T-helper 1 cell treated with Interleukin-12 subunit alpha and Interleukin-12 subunit beta and Interleukin-4 antibody, amounts not matched to agents 30 ng/mL and 1 ng/mL, for 36 hours (primary cell): ENCODE measurements at places on chromosomes 3 and 15. TPM values are rescaled to one million over a fixed set of nuclear protein-coding genes. Genes with fewer than 3 reads are reported as not detected.

The CHCHD4 gene
- total RNA-seq = 13.8 and 14.5 TPM in 2 replicates

The RCCD1 gene
- total RNA-seq = 21.9 and 22.1 TPM in 2 replicates

The SPATA12 gene
- total RNA-seq = not detected in 2 replicates

The FAM227B gene
- 2.6 and 4.6 TPM in 2 replicates for total RNA-seq

The DPPA2 gene
- not detected in 2 replicates for total RNA-seq

The CHL1 gene
- not detected in 2 replicates for total RNA-seq

The ACTRT3 gene
- 0.39 and 0.59 TPM in 2 replicates for total RNA-seq

The DAZL gene
- not detected in 2 replicates for total RNA-seq

The RASGRF1 gene
- total RNA-seq = 0.07 and 0.12 TPM in 2 replicates

The MAP1A gene
- 14.6 and 15.0 TPM in 2 replicates for total RNA-seq

The COPG1 gene
- 184 and 187 TPM in 2 replicates for total RNA-seq

The CXCR6 gene
- 91.7 and 93.7 TPM in 2 replicates for total RNA-seq

The ZNF80 gene
- 0.32 and 0.39 TPM in 2 replicates for total RNA-seq

The SLC28A2 gene
- total RNA-seq = not detected in 2 replicates

The RNF13 gene
- total RNA-seq = 39.3 and 45.9 TPM in 2 replicates

The CAMK1 gene
- 22.6 and 26.2 TPM in 2 replicates for total RNA-seq

The CPNE9 gene
- 0.22 and 0.59 TPM in 2 replicates for total RNA-seq

The JMJD7 gene
- total RNA-seq = 22.0 and 26.4 TPM in 2 replicates

The TPRG1 gene
- 2.7 and 2.9 TPM in 2 replicates for total RNA-seq

The DLL4 gene
- not detected in 2 replicates for total RNA-seq

The GOLGA6A gene
- total RNA-seq = 0.17 TPM in 1 of 2 replicates, not detected in the other

The RASGRP1 gene
- 224 and 230 TPM in 2 replicates for total RNA-seq

The GNAT1 gene
- not detected in 2 replicates for total RNA-seq

The OR5H14 gene
- 0.05 TPM in 1 of 2 replicates, not detected in the other for total RNA-seq

The LYZL4 gene
- not detected in 2 replicates for total RNA-seq

The HYKK gene
- total RNA-seq = 3.4 and 3.8 TPM in 2 replicates

The MESP1 gene
- 0.85 and 1.3 TPM in 2 replicates for total RNA-seq

The RASL12 gene
- not detected in 2 replicates for total RNA-seq

The MASP1 gene
- not detected in 2 replicates for total RNA-seq

The NFKBIZ gene
- 137 and 149 TPM in 2 replicates for total RNA-seq

The CSPG4 gene
- not detected in 2 replicates for total RNA-seq

The MOBP gene
- total RNA-seq = not detected in 2 replicates

The NR2F2 gene
- total RNA-seq = not detected in 2 replicates

The GLDN gene
- total RNA-seq = not detected in 2 replicates

The ALDH1L1 gene
- total RNA-seq = not detected in 2 replicates

The GPR15 gene
- 30.4 and 31.1 TPM in 2 replicates for total RNA-seq

The PPCDC gene
- total RNA-seq = 39.6 and 41.3 TPM in 2 replicates

The ADAMTS17 gene
- total RNA-seq = 2.1 and 3.2 TPM in 2 replicates

The GCSAM gene
- total RNA-seq = 5.3 and 5.7 TPM in 2 replicates

The PCOLCE2 gene
- 0.27 TPM in 1 of 2 replicates, not detected in the other for total RNA-seq

The GMNC gene
- not detected in 2 replicates for total RNA-seq

The LYSMD4 gene
- total RNA-seq = 13.0 and 13.5 TPM in 2 replicates

The CPN2 gene
- total RNA-seq = not detected in 2 replicates

The IL17RB gene
- total RNA-seq = 2.3 and 2.6 TPM in 2 replicates

The TRH gene
- total RNA-seq = not detected in 2 replicates

The SEMA7A gene
- 27.7 and 30.5 TPM in 2 replicates for total RNA-seq
